Activated T-cell treated with anti-CD3 and anti-CD28 coated beads, Interleukin-2, amount 50 U/mL, for 48 hours (primary cell): ENCODE measurements at places on chromosomes 6 and 20.

GRCh38 chr20:38095017-38095686, 61.6 kb downstream of the RPRD1B start:
- DNase-seq = no peak

DNA sequence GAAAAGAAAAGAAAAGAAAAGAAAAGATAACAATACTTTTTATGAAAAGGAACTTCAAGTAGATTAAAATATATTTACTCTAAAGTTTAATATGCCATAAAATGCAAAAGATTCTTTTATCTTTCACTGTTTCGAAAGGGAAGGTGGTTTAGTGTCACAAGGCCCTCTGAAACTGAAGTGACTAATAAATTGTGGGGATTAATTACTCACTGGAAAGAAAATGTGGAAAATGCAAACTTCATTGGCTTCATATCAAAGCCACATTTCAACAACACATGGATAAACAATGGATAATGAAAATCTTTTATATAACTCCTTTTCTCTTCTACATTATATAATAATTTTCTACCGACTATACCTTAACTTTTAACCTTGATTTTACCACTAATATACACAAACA, 320.5 kb upstream of the RSPO3 start:
- no peak for DNase-seq

- no peak for DNase-seq
These were observed 9.9 kb upstream of the SLC17A3 start for GRCh38 chr6:25883991-25884390.

DNA sequence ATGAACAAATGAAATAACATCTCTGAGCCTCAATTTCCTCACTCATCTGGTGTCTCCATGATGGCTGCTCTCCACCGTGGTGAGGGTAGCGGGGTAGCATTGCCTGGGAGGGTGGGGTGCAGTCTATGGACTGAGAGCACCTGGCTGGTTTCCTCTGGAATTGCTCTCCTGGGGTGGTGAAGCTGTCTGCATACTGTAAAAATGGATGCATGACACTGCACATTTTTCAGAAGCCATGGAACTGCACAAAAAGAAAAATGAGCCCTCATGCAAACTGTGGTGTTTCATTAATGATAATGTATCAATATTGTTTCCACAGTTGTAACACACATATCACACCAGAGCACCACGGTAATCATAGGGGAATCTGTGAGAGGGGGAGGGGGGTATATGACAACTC, 12.1 kb upstream of the ITPR3 start:
- no peak for DNase-seq

GRCh38 chr6:159089909-159090308, 45.1 kb upstream of the TAGAP start:
- DNase-seq = peak; percentile 48

DNA sequence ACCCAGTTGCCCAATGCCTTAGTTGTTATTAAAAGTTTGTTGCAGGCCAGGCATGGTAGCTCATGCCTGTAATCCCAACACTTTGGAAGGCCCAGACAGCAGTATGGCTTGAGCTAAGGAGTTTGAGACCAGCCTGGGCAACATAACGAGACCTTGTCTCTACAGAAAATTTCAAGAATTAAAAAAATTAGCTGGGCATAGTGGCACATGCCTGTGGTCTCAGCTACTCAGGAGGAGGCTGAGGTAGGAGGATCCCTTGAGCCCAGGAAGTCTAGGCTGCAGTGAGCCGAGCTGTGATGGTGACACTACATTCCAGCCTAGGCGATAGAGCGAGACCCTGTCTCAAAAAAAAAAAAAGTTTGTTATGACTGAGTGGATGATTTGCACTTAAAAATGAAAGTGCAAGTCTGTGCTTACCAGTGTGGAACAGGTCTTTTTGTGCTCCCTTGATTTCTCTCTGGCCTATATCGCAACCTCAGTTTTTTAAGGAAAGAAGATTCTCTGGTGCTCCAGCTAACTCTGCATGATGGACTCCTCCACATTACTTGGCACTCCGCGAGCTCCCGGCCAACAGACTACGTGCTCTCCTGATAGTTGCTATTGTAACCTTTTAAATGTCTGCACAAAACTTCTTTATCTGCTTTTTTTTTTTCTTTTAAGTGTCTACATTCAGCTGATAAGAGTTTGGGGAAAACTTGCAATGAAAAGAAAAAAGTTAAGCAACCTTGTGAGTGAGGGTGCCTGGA, 22.1 kb downstream of the ZKSCAN3 start:
- no peak for DNase-seq

- DNase-seq = no peak
These were observed 105.0 kb downstream of the TIAM2 start for GRCh38 chr6:155100087-155100486.

- no peak for DNase-seq
These were observed 11.7 kb upstream of the RIN2 start for GRCh38 chr20:19746396-19746795.

DNA sequence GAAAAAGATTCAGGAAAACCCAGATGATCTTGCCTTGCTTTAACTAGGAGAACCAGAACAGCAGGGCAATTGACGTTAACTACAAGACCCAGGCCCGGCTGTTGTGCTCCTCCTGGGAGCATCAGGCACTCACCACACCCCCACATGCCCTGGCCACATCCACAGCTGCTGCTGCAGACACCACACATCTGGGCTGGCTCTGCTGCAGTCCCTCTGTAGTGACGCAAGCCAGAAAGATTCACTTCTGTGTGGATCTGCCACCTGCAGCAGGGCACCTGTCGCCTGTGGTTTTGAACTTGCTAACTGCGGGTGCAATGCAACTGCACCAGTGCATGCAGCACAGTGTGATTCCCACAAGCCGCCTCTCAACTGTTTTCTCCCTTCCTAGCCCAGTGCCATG, 228.8 kb downstream of the SYNDIG1 start:
- peak; percentile 7 for DNase-seq

GRCh38 chr6:111417946-111418345, 65.1 kb downstream of the REV3L start:
- no peak for DNase-seq

- DNase-seq = no peak
These were observed 179.8 kb downstream of the DTNBP1 start for GRCh38 chr6:15483060-15483459.

GRCh38 chr20:19975436-19975799, 41.7 kb upstream of the NAA20 start:
- no peak for DNase-seq

DNA sequence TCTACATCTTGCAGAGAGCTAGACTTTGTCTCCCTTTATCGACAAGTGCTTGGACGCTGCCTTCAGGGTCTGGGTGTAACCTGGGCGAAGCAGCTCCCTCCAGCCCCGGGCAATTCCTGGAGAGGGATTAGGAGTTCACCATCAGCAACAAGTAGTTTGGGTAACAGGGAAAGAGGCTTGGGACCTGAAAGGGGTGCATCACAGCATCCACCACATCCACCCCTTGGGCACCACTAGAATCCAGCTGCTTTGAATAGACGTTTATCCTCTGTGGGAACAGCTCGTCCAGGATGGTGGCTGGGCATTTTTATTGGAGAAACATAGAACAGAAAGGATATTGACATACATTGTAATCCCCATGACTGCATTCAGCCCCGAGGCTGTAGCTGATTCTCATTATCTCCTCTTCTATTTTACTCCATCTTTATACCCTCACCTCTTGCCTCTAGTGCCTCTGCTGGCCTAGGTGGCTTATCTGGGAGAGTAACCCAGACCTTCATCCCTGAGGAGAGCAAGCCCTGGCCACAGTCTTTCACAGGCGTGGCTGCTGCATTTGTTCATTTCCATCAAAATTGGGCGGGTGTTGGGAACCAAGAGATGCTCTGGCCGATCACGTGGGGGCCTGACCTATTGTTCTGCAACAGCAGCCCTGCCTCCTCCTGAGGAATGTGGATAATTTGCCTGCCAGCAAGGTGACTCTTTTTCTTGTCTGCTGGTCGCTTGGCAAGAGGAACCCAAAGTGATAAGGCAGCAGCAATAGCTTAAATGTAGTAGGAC, 109.2 kb upstream of the RALGAPA2 start:
- no peak for DNase-seq

GRCh38 chr6:39361657-39362486, 39.4 kb upstream of the KCNK16 start:
- DNase-seq = peak; percentile 68

- DNase-seq = no peak
These were observed 834.0 kb downstream of the MAFB start for GRCh38 chr20:39855056-39855455.

DNA sequence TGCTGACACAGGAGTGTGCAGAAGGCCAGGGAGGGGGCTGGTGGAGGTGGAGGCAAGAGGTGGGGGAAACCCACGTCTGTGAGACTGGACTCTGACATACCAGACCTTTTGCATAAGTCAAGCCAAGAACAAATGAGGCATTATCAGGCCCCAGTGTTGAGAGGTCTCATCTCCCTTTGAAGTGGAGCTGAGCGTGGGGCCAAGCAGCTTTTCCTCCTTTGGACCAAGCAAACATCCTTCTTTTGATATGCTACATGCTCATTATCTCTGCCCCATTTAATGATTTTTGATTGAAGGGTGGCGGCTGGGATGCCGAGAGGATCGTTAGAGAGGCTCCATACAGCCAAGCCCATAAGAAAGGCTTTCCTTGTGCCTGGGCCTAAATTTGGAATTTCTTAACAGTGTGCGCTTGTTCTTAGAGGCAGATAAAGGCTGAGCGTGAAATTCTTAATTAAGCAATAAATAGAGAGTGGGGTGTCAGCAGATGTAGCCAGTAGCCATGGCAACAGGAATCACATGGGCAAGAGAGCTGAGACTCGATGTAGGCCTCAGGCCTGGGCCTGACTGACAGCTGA, 244.5 kb downstream of the PKHD1 start:
- DNase-seq = no peak

- no peak for DNase-seq
These were observed 39.6 kb downstream of the OR2B2 start for GRCh38 chr6:27872642-27873020.

GRCh38 chr20:24842918-24843715, 106.0 kb upstream of the CST7 start:
- no peak for DNase-seq

- DNase-seq = no peak
These were observed 10.8 kb upstream of the TAAR1 start for GRCh38 chr6:132669690-132670291.

- no peak for DNase-seq
These were observed 102.2 kb downstream of the UNC5CL start for GRCh38 chr6:40936818-40937251.

GRCh38 chr6:20463396-20463795, 61.7 kb downstream of the E2F3 start:
- DNase-seq = no peak

DNA sequence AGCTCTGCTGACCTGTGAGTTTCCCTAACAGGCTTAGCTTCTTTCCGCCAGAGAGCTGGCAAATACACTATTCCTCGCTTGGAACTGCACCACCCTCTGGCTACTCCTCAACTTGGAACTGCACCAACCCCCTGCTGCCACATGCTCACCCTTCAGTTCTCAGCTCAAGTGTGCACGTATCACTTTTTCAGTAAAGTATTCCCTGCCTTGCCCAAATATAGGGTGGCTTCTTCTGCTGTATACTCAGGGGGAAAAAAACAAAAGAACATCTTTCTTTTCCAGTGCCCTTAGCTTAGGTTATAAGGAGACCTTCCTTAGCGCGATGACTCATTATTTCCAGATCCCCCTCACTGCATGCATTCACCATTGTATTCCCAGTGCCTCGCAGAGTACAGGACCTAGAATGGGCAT, 21.2 kb downstream of the GNAS-AS1 start:
- DNase-seq = no peak

DNA sequence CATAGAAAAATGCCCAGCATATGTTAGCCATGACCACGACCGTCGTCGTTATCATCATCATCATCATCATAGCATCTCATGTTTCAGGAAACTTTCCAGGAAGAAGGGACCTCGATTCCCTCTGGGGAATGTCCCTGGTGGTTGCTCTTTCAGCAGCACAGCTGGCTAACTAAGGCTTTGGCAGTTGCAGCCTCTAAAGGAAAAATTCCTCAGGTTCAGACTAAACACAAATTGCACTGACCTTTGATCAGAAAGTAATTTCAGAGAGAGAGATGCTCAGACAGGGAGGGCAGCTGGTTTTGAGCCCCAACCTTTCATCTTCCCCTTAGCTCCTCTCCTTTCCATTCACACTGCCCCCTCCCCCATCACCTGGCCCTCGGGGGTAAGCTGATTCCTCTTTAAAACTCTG, 5.6 kb upstream of the CFB start:
- no peak for DNase-seq

- no peak for DNase-seq
These were observed 13.7 kb downstream of the SPATA2 start for GRCh38 chr20:49901588-49901987.

DNA sequence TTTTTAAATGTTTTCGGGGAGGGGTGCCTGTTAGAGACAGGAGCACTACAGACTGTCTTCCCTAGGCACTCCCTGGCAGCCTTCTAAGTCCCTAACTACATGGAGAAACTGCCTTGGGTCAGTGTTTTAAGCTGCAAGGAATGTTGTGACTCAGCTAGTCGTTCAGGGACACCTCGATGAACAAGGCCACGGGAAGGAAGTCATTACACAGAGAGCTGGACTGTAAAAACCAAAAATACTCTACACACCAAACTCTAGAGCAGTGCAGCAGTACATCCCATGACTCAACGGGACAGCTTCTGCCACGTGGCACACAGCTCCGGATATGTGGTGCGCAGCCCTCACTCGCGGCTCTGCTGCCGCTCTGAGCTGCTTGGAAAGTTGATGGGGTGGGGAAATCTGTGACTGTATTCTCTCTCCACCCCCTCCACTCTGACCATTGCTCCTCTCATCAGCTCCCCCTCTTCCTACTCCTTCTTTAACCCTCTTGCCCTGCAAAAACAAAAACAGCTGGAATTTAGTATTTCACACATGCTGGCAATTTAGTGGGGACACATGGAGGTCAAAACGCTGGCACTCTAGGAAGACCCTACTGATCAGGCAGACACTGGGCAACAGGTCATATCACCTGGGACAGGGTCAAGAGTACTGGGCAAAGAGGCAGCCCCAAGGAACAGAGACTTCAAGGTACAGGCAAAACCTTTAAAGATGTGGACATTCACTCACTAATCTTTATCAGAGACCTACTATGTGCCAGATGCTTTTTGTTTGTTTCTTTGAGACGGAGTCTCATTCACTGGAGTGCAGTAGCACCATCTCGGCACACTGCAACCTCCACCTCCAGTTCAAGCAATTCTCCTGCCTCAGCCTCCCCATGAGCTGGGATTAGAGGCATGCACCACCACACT, 10.9 kb upstream of the LPIN3 start:
- peak; percentile 66 for DNase-seq

- DNase-seq = no peak
These were observed 1.4 kb downstream of the HEY2 start for GRCh38 chr6:125750692-125751333.

GRCh38 chr20:36929290-36929689, 22.2 kb downstream of the SAMHD1 start:
- no peak for DNase-seq
